ENCODE measurements at places on chromosomes 12 and 14.

GRCh38 chr14:65824285-65824977 is 411.9 kb downstream of the FUT8 start:
- peak; percentile 66 for DNase-seq

- peak; percentile 46 for DNase-seq
Observed at GRCh38 chr12:55743406-55744339, 751 bp downstream of the GDF11 start.

- DNase-seq, result no peak
Observed at GRCh38 chr12:101634724-101635123, 40.0 kb downstream of the MYBPC1 start.

- DNase-seq, result no peak
Observed at GRCh38 chr12:115619889-115620288, 657.6 kb downstream of the MED13L start.

GRCh38 chr14:65346895-65347294 is 65.6 kb upstream of the FUT8 start:
- no peak for DNase-seq

DNA sequence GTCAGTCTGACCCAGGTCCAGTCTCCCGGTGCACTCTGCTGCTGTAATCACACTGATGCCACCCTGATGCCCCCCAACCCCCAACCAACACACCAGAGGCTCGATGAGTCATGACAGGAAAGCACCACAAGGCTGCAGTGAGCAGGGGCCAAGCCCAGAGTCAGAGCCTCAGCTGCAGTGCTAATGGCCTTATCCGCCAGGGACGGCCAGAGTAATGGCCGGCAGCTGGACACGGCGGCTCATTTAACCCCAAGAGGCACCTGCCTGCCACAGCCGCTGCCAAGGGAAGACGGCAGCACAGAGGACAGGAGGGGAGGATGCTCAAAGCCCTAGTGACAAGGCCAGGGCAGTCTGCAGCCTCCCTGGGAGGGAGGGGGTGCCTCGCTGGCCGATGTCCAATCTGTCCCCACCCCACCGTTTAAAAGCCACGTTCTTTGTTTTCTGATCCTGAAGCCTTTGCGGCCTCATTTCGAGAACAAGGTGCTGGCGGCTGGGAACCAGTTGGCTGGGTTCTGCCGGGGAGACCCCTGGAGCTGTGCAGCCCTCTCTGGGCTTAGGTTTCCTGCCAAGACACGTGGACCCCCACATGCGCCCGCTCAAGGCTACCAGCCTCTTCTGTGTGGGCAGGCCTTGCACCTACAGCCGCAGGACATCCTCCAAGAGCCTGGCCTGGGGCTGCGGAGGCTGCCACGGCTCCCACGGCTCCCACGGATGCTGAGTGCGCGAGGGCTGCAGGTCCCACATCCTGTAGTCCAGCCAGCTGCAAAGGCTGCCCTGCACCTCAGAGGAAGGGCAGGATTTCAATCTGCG is 13.1 kb downstream of the CCDC85C start:
- DNase-seq, result no peak

DNA sequence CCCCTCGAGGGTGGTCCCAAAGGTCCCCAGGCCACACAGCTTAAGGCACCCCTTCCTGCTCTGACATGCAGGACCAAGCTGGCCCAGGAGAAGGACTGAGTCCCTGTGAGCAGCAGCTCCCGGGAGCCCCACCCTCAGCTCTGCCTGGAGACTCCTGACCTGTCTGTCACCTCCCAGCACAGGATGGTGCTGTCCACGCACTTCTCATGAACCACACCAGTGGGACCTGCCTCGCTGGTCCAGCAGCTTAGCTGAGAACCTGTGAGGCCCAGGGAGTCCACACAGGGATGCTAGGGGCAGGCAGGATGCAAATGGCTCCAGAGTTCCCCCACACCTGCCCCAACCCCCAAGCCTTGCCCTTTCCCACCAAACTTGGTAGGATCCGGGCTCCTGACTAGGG is 27.7 kb downstream of the CCDC85C start:
- DNase-seq, result no peak

GRCh38 chr12:52992699-52993557 is 13.3 kb upstream of the EIF4B start:
- DNase-seq, result no peak

DNA sequence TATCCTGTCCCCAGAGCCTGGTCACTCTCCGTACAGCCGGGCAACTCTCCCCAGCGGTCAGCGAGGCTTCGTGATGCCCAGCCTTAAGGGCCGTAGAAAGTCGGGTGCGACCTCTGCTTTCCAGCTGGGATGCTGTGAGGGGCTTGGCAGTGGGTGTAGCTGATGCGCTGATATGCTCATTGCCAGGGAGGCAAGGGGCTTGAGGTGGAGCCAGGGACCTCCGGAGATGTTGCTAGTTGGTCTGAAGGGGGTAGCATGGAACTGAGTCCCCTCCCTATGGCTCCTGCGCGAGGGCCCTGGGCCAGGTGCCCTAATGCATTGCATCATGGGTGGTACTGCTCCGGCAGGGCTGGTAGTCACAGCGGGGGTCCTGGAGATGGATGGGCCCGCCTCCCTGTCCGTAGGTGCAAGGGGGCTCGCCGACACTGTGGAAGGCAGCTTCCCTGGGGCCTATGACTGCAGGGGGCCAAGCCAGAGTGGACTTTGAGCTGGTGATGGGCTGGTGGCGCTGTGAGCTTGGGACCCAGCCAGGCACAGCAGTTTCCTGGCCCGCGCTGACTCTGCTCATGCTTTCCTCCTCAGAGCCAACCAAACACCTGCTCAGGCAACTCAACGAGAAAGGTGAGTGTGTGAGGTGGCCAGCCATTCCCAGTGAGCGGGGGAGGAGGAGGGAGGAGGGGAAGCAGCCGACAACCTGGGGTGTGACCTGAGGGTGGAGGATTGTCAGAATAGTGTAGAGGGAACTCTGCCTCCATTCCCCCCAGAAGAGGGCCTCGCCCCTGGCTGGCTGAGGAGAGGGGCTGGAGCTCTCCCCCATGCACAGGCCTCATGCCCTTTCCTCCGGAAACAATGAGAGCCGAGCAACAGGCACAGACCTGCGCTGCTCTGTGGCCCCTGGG is 32.3 kb downstream of the PLEKHG3 start:
- no peak for DNase-seq
